HT1080 (cell line): ENCODE measurements at places on chromosomes 1 and 21.

- DNase-seq: no peak
Observed at GRCh38 chr1:242613266-242613815, 88.8 kb upstream of the PLD5 start.

DNA sequence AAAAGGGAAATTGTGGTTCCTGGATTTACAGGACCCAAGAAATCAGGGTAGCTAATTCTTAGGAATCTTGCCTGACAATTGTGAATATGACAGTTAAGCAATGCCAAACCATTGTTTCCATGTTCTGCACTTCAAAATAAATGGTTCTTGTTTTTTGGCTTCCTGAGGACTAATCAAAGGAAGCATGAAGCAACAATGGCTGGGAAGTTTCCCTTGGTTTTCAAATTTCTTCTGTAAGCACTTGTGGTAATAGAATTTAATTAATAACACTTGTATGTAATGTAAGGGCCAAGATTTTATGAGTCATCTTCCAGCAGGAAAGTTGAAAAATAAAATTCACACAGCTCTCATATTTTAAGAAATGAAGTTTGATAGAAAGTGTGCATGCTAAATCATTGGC is 31.7 kb downstream of the JAM2 start:
- DNase-seq: no peak

DNA sequence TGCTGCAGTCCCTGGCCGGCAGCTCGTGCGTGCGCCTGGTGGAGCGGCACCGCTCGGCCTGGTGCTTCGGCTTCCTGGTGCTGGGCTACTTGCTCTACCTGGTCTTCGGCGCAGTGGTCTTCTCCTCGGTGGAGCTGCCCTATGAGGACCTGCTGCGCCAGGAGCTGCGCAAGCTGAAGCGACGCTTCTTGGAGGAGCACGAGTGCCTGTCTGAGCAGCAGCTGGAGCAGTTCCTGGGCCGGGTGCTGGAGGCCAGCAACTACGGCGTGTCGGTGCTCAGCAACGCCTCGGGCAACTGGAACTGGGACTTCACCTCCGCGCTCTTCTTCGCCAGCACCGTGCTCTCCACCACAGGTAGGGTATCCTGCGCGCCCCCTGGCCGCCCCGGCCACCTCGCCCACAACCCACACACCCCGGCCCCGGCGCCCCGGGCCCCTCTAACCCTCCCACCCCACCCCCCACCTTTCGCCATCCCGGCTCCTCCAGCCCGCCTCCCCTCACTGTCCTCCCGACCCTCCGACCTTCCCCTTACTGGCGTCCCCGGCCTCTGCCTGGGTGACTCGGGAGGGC is 352 bp downstream of the KCNK1 start:
- DNase-seq: peak; percentile 37

DNA sequence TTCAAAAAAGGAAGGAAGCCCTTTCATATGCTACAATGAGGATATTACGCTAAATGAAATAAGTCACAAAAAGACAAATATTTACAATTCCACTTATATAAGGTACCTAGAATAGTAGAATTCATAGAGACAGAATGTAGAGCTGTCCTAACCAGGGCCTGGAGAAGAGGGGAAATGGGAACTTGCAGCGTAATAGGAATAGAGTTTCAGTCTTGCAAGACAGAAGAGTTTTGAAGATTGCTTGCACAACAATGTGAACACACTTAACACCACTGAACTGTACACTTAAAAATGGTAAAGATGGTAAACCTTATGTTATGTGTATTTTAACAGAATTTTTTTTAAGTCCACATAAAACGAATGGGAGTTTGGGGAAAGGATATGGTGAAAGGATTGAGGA is 2.9 kb downstream of the CD1B start:
- no peak for DNase-seq

GRCh38 chr1:51320967-51321923 is 9.1 kb downstream of the TTC39A start:
- no peak for DNase-seq

DNA sequence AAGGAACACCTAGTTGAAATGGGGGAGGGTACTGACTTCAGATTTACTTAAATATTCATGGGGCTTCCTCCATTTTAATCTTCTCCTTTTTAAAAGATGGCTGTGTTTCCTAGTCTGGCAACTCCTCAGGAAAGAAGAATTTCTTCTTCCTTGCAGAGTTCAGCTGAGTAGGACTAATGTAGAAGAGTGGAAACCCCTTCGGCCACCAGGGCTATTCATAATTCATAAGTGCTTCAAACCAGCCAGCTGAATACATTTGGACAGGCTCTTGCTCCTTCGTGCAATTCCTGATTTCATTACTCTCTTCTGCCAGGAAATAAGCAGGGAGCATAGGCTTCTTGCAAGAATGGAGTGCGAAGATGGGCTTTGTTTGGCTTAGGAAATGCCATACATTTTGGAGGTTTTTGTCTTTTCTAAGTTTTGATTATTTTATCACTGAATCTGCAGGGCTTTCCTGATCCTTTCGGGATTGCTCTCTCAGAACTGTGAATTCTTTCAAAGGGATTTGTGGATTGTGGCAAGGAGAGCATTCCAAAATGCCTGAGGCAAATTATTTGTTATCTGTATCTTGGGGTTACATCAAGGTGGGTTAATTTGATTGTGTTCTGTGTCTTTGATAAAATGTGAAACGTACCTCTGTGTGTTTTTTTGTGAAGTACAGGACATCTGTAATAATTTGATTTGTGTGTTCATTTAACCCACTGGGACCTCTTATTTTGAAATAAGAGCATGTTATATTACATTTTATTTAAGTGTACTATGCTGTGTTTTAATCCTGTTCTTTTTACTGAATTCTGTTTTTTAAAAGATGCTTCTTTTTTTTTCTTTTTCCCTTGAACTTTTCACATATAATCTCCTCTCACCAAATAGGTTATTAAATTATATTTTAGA is 179.4 kb upstream of the SGIP1 start:
- peak; percentile 27 for DNase-seq

GRCh38 chr1:30307182-30307581 is 416.2 kb downstream of the MATN1 start:
- DNase-seq: no peak

DNA sequence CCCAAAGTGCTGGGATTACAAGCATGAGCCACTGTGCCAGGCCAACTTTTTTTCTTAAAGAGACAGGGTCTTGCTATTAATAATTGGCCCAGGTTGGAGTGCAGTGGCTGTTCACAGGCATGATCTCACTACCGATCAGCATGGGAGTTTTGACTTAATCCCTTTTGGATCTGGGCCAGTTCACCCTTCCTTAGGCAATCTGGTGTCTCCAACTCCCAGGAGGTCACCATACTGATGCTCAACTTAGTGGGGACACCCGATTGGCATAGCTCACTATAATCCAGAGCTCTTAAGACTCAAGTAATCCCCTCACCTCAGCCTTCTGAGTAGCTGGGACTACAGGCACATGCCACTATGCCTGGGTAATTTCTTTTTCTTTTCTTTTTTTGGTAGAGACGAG is 64.2 kb upstream of the SCYL3 start:
- no peak for DNase-seq

DNA sequence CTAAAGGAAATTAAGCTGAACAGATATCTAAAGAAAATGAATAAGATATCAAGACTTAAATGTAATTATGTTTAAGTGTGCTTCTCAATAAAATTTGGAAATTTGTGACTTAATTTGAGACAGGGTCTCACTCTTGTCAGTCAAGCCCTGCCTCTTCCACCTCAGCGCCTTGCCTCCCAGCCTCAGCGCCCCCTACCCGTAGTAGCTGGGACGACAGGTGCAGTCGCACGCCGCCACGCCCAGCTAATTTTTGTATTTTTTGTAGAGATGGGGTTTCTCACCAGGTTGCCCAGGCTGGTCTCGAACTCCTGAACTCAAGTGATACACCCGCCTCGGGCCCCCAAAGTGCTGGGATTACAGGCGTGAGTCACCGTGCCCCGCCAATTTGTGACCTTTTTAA is 117.0 kb downstream of the CLEC20A start:
- DNase-seq: no peak

DNA sequence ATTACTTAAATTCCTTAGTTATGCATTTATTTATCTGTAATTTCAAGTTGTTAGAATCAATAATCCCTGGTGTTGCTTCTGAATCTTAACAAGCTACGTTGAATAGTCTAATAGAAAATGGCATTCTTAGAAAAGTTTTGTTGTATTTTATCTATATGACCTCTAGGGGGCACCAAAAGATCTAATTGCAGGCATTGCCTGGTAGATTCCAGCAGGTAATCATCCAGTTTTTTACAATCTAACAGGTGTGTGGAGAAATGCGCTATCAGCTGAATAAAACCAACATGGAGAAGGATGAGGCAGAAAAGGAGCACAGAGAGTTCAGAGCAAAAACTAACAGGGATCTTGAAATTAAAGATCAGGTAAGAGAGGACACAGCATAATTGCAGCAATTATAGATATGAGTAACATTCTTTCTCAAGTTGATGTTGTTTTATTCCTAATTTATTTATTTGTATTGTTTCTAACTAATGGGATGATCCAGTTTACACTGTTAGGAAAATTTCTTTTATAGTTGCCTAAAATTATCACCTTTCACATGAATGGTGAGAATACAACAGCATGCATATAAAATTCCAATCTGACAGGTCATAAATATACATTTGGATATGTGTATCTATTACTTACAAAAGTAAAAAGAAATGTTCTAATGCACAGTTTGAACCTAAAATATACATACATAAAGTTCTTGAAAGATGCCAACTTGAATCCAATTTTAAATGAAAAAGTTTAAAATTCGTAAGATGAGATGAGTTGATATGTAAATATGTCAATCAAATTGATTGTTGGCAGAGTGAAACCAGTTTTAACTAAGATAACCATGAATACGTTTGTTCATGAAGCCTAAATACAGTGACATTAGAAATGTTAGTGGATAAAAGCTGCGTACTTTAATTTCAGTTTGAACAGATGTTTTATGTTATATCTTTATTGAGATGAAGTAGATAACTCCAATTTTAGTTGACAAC is 88.4 kb downstream of the SDCCAG8 start:
- DNase-seq: peak; percentile 30

GRCh38 chr1:48223366-48224240 is 1.1 kb downstream of the SLC5A9 start:
- DNase-seq: no peak
